ENCODE measurements at places on chromosomes 7 and 10.

DNA sequence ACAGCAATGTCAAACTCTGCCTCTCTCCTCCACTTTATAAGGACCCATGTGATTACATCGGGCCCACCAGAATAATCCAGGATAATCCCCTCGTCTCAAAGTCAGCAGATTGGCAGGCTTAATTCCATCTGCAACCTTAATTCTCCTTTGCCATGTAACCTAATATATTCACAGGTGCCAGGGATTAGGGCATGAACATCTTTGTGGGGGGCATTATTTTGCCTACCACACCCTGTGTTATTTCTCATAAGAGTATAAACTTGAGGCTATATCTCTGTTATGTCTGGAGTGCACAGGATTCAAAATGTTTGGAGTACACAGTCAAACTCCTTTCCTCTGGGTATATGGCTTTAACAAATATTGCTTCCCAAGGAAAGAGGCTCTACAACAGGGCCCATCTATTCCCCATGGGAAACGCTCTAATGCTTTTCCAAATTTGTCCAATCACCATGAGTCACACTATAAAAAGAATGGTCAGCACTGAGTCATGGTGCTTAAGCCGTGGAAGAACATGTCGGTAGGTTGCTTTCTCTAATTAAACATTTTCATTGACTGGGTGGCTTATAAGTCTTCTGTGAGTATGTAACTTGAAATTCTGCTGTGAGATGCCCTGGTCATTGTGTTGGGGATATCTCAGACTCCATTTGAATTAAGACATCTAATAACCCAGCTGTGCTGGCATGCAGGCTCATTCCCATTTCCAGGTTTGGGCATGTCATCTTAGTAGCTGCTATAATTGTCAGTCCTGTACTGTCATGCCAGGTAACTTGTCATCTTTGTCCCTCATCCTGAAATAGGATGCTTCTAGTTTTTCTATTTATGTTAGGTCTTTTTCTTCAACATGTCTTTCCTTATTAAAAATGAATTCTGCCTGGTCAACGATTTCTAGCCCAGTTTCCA is 11.5 kb upstream of the AKR1B10 start:
- DNase-seq: no peak

GRCh38 chr7:5388905-5389433 is 34.7 kb downstream of the TNRC18 start:
- DNase-seq: no peak

DNA sequence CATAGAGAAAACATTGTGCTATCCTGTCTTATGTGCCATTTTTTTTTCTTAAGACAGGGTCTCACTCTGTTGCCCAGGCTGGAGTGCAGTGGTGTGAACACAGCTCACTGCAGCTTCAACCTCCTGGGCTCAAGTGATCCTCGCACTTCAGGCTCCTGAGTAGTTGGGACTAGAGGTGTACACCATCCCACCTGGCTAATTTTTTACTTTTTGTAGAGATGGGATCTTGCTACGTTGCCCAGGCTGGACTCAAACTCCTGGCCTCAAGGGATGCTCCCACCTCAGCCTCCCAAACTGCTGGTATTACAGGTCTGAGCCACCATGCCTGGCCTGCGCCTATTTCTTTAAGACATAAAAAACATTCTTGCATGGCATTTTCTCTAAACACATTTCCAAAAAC is 20.6 kb downstream of the LYZL1 start:
- no peak for DNase-seq

GRCh38 chr10:15703151-15703880 is 16.4 kb downstream of the ITGA8 start:
- no peak for DNase-seq

- DNase-seq: no peak
These were observed 400.1 kb upstream of the NRP1 start for GRCh38 chr10:33734393-33735155.

- DNase-seq: no peak
These were observed 48.1 kb upstream of the TARP start for GRCh38 chr7:38321515-38321944.

DNA sequence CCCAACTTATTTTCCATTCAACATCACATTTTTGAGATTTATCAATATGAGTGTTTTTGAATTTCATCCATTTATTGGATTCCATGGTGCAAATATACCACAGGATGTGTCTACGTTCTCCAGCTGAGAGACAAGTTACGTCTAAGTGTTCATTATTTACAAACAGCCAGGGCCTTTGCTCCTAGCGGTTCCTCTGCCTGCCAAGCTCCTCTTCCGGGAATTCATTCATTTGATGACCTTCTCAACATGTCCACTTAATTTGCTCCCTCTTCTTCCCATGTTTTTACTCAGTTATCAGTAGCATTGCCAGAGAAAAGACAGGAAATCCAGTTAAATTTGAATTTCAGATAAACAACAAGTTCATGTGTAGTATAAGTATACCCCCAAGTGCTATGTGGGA is 321.7 kb downstream of the PRPF18 start:
- DNase-seq: no peak

GRCh38 chr7:143978585-143978984 is 21.5 kb upstream of the OR6B1 start:
- no peak for DNase-seq

DNA sequence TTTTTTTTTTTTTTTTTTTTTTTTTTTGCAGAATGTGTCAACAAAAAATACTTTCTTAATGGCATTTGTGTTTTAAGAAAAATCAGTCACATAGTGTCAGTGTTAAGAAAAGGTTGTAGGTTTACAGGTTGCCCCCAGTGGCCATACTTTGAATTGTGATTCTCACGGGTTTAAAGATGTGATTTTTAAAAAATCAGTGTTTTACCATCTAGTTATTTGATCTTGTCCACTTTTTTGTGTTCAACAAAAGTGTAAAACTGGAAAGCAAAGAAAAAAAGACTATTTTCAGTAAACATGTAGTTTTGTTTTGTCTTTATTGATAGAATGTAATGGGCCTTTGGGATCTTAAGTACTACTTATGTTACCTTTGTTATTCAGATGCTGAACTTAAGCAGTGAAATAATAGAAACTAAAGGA is 25.7 kb downstream of the SUV39H2 start:
- no peak for DNase-seq

- DNase-seq: no peak
These were observed 34.5 kb downstream of the ZNF775 start for GRCh38 chr7:150413640-150414081.

GRCh38 chr10:62817121-62817765 is 1.1 kb upstream of the EGR2 start:
- peak; percentile 64 for DNase-seq

- no peak for DNase-seq
These were observed 100.2 kb upstream of the PDCD4 start for GRCh38 chr10:110771486-110771885.

GRCh38 chr7:36015733-36016132 is 137.3 kb upstream of the EEPD1 start:
- DNase-seq: no peak

GRCh38 chr7:114930107-114930661 is 8.3 kb downstream of the MDFIC start:
- no peak for DNase-seq

GRCh38 chr7:110835849-110836248 is 255.1 kb upstream of the LRRN3 start:
- DNase-seq: no peak

DNA sequence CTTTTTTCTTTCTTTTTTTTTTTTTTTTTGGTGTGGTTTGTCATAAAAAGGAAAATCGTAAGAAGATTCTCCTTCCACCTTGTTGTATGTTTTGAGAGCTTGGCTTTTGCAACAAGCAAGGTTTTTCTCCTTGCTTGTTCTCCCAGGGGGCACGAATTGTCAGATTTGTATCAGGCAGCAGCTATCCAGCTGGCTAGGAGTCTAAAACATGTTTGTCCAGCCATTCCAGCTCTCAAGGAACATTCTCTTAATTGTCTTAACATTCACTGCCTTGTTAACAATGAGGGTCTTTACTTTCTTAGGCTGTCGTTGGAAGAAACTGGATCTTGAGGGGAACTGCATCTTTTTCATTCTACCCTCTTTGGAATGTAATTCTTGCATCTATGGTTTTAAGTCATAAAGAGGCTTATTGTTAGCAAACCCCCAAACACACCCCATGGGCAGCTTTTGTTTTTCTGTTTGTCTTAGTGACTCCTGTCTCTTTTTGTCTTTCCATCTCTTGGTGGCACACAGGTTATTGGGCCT is 14.6 kb downstream of the SHTN1 start:
- DNase-seq: no peak

- no peak for DNase-seq
These were observed 57.9 kb upstream of the EXOC6 start for GRCh38 chr10:92790440-92790839.
